ENCODE measurements at places on chromosomes 5 and 9. TPM values are rescaled to one million over a fixed set of nuclear protein-coding genes. Genes with fewer than 3 reads are reported as not detected.

The HIGD2A gene
- total RNA-seq = 108 TPM

DNA sequence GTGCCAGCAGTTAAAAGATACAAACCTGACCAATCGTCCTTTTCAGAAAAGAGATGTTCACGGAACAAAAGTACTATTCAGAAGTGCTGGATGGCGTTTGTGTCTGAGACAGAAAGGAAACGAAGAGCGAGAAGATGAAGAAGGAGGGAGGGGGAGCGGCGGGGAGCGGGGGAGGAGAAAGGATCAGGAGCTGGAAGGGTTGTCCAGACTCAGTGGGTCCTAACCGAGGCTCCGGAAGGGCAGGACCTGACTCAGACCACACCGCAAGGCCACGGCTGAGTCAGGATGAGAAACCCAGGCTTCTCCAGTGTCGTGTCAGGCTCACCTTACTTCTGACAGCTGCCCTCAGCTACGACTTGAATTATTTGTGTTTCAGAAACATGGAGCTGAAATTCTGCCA lies 46.2 kb downstream of the PAX5 start:
- H3K4me3 ChIP-seq = no peak overlapping the region
- DNase-seq = peak; percentile 15
- no peaks in the 10 kb centered on the region for H3K36me3 ChIP-seq
- H3K27me3 ChIP-seq = peaks cover 85% of the 10 kb centered on the region
- no peak overlapping the region for H3K27ac ChIP-seq
- H3K4me1 ChIP-seq = no peaks in the 10 kb centered on the region

GRCh38 chr5:5418764-5419163 lies 3.7 kb upstream of the ICE1 start:
- peaks cover 53% of the 10 kb centered on the region for H3K4me1 ChIP-seq
- H3K4me3 ChIP-seq = no peak overlapping the region
- no peak for DNase-seq

DNA sequence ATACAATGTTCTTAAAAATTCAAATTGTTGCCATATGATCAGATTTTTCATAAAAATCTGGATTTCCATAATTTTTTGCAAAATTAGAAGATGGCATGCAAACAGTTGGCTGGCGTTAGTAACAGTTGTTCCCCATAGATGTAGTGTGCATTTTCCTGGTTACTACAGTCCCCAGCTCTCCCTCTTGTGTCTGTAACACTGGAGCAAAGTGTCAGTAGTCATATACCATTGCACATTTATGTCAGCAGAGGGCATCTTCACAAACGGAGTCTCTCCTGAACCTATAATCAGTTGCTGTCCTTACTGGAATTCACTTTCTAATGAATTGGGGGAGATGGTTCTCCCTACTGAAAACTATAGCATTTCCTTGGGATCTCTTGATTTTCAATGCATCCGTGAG lies 44.7 kb upstream of the DMAC1 start:
- no peak for DNase-seq
- no peaks in the 10 kb centered on the region for H3K4me1 ChIP-seq
- H3K27me3 ChIP-seq = no peaks in the 10 kb centered on the region

The STKLD1 gene
- total RNA-seq = 0.58 TPM

The ZNF454 gene
- total RNA-seq = not detected
